ENCODE measurements at places on chromosomes 6 and 20.

DNA sequence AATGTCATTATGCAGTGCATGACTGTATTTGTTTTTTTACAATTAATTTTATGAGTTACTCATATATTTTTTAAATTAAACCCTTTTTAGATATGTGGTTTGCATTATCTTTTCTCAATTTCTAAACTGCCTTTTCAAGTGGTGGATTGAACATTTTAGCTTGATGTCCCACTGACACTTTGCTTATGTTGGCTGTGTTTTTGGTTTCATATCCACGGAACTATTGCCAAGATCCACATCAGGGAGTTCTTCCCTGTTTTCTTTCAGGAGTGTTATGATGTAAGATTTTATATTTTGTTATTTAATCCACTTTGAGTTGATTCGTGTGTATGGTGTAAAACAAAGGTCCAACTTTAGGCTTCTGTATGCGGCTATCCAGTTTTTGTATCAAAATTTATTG is 1144.9 kb upstream of the EYS start:
- no peak for DNase-seq

GRCh38 chr6:14274016-14274415 is 156.4 kb downstream of the CD83 start:
- no peak for DNase-seq

- DNase-seq, result no peak
Measured at GRCh38 chr6:11200356-11200755, 32.1 kb downstream of the NEDD9 start.

- no peak for DNase-seq
Measured at GRCh38 chr6:10685092-10685915, 9.1 kb downstream of the C6orf52 start.

GRCh38 chr6:132253906-132254305 is 147.4 kb downstream of the MOXD1 start:
- DNase-seq, result no peak

GRCh38 chr6:154140743-154141142 is 101.7 kb downstream of the OPRM1 start:
- no peak for DNase-seq

DNA sequence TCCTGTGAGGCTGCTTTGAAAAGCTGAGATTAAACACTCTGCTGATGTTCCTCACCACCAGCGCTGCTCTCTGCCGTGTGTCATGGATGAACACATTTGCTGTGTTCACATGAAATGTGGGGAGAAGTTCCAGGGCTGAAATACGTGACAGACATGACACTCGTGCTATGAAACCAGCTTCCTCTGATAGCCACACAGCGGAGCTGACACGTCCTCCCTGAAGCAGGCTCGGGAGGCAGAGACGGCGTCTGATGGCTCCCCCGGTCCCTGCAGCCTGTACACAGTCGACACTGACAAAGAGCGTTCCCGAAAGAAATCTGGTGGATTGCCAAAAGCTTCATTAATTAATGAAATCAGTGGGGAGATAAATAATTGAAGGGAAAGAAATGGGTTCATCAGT is 17.5 kb downstream of the AGPAT4 start:
- DNase-seq, result no peak

- DNase-seq, result no peak
Measured at GRCh38 chr6:118581489-118581959, 33.4 kb downstream of the PLN start.

DNA sequence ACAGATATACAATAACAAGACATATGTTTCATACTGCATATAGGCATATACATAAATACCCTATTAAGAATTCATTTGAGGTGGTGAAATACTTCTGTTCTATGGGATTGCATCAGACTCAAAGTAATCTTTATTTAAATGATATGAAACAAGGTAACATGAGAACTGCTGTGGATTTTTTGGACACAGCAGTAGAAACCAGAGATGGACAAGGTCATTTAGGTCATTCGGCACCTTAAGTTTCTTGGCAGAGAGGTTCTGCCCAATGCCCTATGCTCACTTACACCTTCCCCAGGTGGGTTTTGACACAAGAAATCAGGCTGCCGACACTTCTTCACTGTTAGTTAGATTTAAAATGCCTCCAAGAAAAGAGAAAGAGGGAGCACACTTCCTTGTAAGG is 43.9 kb upstream of the RBM24 start:
- DNase-seq, result no peak

DNA sequence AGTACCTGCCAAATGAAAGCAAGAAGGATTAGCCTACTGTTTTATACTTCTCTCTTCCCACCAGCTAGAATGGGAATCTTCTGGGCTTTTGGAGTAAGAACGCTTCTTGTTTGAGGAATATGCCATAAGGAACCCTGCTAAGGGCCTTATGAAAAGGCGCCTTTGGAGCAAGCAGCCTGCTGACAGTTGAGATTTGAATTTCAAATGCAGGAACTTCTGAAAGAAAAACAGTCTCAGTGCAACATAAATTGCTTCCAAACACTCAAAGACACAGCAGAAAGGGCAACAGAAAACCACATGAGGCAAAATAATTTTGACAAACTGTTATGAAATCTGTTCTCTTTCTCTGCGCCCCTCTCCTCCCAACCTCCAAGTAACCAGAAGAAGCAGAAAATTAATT is 149.4 kb upstream of the B3GAT2 start:
- DNase-seq, result no peak

GRCh38 chr6:28090917-28091586 is 10.7 kb downstream of the ZNF165 start:
- DNase-seq, result no peak
